H7 (cell line): ENCODE measurements at places on chromosomes 2 and 18.

GRCh38 chr2:1655461-1655860, 88.9 kb downstream of the PXDN start:
- DNase-seq: no peak

GRCh38 chr2:157194097-157194688, 63.3 kb upstream of the GALNT5 start:
- peak; percentile 25 for DNase-seq

- DNase-seq: peak; percentile 16
Measured at GRCh38 chr2:26072925-26073768, 39.3 kb downstream of the RAB10 start.

DNA sequence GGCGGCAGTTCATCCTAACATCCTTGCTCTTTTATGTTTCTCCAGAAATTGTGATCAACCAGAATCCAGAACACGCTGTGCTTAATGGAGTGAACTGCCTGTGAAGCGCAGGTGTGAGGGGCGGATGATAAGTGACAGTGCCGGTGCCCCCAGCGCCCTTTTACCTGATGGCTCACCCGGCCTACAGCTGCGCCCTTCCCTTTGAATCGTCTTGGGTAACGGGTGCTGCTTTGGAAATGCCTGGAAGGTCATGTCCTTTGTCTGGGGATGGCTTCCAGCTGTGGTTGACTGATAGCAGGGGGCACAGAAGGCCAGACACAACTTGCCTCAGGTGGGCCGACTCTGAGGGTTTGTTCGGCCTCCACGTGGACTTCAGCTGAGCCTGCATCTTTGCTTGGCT, 119.4 kb downstream of the LPIN1 start:
- no peak for DNase-seq

GRCh38 chr2:172089005-172089504, 3.7 kb downstream of the DLX1 start:
- DNase-seq: no peak

- DNase-seq: no peak
Measured at GRCh38 chr2:138522556-138522955, 21.0 kb downstream of the SPOPL start.

GRCh38 chr2:176385219-176385759, 116.0 kb downstream of the MTX2 start:
- no peak for DNase-seq

- no peak for DNase-seq
Measured at GRCh38 chr2:204161886-204162285, 225.3 kb downstream of the ICOS start.
